ENCODE measurements at places on chromosomes 1 and 21.

GRCh38 chr1:175132436-175132835 lies 60.1 kb downstream of the KIAA0040 start:
- DNase-seq, result no peak

DNA sequence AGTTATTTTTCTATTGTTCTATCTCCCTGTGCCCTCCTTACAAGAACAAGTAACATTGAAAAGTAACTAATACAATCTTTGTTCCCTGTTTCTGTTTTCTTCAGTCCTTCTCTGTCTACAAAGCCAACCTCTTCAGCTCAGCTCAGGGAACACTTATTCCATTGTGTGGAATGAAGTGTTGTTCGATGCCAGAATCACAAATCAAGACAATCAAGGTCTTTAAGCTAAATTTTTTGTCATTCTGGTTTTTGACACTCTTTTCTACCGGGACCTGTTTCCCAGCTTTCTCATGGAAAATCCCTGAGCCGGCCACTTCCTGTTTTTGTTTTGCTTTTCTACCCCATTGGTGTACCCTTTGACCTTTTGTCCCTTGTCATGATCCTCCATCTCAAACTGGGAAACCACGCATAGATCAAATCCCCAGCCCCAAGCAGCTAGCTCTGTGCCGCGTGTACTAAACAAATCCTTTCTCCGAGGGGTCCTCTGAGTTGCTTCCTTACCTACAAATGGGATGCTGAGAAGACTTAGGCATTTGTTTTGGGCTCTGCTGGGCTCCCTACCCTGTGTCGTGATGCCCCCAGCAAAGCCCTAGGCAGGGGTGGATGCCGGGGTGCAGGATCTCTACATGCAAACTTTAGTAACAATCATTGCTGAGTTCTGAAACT lies 141.8 kb downstream of the TOMM20 start:
- DNase-seq, result no peak

GRCh38 chr1:205594846-205595245 lies 37.0 kb downstream of the ELK4 start:
- DNase-seq, result no peak

DNA sequence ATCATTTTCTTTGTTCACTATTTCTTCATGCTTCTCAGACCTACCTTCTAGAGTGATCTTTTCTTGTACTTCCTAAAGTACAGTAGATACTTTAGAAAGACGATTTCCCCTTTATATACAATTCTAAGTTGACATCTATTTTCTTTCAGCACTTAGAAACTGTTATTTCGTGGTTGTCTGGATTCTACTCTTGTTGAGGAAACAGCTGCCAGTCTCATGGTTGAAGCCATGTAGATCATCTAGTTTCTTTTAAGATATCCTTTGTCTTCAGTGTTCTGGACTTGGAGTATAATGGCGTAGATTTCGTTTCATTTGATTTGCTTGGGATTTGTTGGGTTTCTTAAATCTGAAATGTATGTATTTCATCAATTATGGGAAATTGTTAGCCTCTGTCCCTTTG lies 67.6 kb downstream of the PKN2 start:
- no peak for DNase-seq

DNA sequence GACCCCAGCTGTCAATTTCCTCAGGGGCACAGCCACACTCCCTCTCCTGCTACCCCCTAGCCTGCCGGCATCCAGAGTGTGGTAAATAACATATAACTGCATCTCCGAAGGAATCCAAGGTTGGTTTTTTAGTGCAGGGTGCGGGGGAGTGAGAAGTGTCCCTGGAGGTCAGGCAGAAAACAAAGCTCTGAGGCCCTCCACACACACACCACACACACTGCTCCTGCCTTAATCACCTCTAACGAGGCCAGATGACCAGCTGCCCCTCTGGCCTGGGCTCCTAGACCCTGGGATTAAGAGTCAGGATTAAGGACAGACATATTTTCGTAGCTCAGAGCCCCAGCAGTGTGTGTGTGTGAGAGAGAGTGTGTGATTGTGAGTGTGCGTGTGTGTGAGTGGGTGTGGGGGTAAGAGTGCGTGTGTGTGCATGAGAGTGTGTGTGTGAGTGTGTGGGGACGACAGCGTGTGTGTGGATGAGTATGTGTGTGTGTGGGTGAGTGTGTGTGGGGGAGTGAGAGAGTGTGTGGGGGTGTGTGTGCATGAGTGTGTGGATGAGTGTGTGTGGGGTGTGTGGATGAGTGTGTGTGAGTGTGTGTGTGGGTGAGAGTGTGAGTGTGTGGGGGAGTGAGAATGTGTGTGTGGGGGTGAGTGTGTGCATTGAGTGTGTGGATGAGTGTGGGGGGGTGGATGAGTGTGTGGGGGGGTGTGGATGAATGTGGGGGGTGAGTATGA lies 14.6 kb downstream of the SDC3 start:
- no peak for DNase-seq

GRCh38 chr21:45644041-45644906 lies 749 bp downstream of the PCBP3 start:
- DNase-seq, result no peak

- DNase-seq, result no peak
These were observed 102.0 kb downstream of the SPAG17 start for GRCh38 chr1:118082984-118083383.

- no peak for DNase-seq
These were observed 96.9 kb downstream of the ADSS2 start for GRCh38 chr1:244354810-244355278.

DNA sequence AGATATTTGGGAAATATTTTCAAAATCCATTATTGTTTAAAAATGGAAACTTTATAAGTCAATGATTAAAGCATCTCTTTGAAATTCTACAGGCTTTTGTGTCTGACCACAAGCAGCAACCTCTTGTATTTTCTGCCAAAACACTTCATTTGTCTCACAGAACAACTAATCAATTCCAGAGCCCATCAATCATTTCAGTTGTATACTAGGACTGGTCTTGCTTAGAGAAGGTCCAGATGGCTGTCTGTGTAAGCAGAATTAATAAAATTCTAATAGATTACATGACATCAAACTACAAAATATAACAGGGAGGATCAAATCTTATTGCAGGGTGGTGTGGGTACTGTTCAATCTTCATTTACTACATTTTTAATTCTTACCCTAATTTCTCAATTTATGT lies 76.4 kb downstream of the ACBD6 start:
- no peak for DNase-seq

DNA sequence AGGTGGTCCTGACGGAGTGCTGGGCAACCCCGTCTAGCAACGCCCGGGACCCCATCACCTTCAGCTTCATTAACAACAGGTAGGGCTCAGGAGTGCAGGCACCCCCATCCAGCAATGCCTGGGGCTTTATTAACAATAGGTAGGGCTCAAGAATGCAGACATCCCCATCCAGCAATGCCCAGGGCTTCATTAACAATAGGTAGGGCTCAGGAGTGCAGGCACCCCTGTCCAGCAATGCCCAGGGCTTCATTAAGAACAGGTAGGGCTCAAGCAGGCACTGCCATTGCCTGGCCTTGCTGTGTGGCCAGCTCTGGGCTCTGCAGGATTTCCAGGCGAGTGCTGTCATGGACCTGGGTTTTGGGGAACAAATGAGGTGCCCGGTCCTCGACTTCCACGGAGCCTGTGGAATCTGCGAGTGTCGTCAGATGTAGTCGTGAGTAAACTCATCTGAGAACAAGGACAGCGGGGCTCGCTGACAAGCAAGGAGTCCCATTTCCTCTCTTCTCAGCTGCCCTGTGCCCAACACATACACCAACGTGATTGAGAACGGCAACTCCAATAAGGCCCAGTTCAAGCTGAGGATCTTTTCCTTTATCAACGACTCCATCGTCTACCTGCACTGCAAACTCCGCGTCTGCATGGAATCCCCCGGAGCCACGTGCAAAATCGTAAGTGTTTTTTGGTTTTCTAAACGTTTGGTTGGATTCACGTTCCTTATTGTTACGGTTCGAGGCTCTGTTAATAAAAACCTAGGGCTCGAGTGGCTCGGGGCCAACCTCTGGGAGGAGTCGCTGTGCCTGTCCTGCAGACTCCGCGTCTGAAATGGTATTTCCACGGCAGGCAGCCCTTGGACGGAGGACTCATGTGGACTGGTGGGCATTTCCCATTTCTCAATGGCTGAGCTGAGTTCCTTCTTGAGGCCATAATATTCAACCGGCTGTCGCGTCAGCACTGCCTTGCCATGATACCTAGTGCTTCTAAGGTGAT lies 56.3 kb downstream of the UMODL1 start:
- DNase-seq, result no peak

GRCh38 chr1:173663159-173663558 lies 6.5 kb downstream of the ANKRD45 start:
- DNase-seq, result no peak

DNA sequence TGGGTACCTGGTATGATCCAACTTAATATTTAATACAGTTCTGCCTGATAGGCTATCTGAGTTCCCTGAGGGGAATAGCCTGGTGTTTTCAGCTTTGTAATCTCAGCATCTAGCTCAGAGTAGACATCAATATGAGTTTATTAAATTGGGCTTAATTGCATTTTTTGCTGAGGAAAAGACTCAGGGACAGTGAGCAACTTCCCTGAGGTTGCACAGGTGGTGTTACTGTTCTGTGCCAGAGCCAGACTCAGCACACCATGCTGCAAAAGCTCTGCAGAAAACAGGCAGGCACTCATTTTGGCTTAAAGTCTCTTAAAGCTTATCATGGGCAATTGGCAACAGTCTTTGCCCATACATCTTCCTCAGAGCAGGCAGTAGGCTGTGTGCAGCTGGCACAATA lies 90.5 kb upstream of the JUN start:
- no peak for DNase-seq

- DNase-seq, result no peak
These were observed 11.3 kb downstream of the CLCNKB start for GRCh38 chr1:16054598-16055540.

DNA sequence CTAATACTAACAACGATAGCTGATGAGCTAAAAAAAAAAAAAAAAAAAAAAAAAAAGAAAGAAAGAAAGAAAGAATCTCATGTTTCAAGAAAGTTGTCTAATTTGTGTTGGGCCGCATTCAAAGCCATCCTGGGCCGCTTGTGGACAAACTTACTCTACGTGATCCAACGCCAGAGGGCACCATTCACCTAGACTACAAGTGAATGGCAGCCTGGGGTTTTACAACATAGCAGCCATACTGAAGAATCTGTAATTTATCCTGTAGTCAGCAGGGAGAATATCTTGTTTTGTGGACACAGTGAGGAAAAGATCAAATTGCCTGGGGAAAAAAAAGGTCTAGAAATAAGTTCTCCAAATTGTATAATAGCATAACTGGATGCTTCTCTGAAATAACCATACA lies 47.0 kb downstream of the CYP2J2 start:
- peak; percentile 6 for DNase-seq

DNA sequence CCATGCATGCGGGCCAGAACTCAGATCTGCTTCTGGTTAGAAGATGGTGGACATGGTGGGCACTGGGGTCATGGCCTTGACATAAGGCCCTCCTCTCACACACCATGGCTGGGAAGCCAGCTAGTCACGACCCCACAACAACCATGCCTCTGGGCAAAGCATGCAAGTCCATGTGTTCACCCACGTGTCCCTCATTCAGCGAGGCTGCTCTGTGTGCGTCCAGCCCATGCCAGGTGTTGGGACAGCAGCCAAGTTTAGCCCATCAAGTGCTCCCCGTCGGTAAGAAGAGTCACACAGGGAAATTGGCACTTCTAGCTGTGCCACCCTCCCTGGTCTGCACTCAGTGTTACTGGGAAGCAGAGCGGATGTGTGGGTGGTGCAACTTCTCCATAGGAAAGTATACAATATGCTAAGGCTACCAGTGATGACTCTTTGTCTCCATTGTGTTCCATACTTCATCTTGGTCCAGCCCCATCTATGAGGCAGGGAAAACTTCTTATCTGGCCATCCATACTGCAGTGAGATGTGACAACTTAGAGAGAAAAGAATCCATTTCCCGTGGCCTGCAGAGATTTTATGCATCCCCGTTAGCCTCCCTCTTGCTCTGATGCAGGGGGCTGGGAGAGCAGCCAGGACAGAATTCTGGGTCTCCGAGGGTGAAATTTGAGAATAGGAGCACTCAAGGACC lies 198.0 kb downstream of the GRIK3 start:
- no peak for DNase-seq

- DNase-seq, result no peak
These were observed 55.8 kb downstream of the COL18A1 start for GRCh38 chr21:45460611-45461368.

GRCh38 chr1:175234639-175235038 lies 42.1 kb upstream of the KIAA0040 start:
- no peak for DNase-seq

DNA sequence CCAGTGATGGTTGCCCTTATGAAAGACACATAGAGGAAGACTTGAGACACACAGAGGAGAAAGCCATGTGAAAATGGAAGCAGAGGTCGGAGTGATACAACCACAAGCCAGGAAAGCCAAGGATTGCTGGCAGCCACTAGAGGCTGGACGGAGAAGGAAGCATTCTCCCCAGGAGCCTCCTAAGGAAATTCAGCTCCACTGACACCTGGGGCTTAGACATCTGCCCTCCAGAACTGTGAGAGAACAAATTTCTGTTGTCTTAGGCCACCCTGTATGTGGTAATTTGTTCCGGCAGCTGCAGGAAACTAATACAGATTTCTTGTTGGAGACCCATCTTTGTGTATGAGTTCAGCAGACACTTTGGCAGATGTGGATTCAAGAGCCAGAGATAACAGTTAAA lies 126.9 kb upstream of the ATP1A1 start:
- no peak for DNase-seq

- DNase-seq, result no peak
These were observed 226.4 kb upstream of the RRP15 start for GRCh38 chr1:218058730-218059129.

GRCh38 chr1:114688526-114688925 lies 6.8 kb downstream of the AMPD1 start:
- DNase-seq, result no peak

DNA sequence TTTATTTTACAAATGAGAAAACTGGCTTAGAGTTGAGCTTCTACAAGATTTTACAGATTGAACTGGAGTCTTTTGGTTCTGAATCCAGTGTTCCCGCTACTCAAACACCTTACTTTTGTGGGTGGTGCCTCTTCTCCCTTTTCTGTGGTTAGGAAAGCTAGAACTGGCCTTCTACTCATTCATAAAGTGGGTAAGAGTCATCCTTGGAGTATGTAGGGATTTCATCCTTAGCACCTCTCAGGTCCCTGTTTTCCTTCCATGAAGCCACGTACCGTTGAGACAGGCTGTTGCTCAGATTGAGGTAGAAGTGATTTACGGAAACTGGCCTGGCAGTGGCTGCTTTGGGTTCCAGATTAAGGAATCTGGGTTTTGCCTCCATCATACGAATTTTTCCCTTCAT lies 35.8 kb downstream of the WNT4 start:
- no peak for DNase-seq

DNA sequence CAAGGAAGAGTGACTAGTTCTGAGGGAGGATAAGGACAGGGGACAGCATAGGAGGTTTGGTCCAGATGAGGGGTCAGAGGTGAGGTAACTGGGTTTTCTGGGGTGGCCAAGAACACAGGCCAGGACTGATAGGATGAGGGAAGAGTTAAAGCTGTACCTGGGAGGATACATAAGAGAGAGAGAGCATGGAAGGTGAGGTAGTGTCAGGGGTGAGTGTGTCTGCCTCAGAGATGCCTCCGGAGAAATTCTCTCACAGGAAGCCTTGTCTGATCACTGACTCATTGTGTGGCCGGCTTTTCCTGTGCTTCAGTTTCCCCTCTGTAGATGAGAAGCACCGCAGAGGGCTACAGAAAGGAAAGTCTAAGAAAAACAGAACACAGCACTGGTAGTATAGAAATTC lies 40.2 kb downstream of the FASLG start:
- peak; percentile 68 for DNase-seq

GRCh38 chr1:204326771-204327300 lies 32.9 kb downstream of the PLEKHA6 start:
- DNase-seq, result no peak

- no peak for DNase-seq
These were observed 1193.7 kb upstream of the ADGRL2 start for GRCh38 chr1:80607064-80607463.

- DNase-seq, result no peak
These were observed 7.4 kb downstream of the SLC16A4 start for GRCh38 chr1:110383251-110383990.
